Activated T-cell treated with anti-CD3 and anti-CD28 coated beads, Interleukin-2, amount 50 U/mL, for 72 hours (primary cell): ENCODE measurements at places on chromosomes 1 and 21. TPM values are rescaled to one million over a fixed set of nuclear protein-coding genes. Genes with fewer than 3 reads are reported as not detected.
A peak's percentile ranks its signal among the peaks of the same experiment; 100 is the strongest.

B3GALT2 gene
- 0.10 TPM for total RNA-seq

DNA sequence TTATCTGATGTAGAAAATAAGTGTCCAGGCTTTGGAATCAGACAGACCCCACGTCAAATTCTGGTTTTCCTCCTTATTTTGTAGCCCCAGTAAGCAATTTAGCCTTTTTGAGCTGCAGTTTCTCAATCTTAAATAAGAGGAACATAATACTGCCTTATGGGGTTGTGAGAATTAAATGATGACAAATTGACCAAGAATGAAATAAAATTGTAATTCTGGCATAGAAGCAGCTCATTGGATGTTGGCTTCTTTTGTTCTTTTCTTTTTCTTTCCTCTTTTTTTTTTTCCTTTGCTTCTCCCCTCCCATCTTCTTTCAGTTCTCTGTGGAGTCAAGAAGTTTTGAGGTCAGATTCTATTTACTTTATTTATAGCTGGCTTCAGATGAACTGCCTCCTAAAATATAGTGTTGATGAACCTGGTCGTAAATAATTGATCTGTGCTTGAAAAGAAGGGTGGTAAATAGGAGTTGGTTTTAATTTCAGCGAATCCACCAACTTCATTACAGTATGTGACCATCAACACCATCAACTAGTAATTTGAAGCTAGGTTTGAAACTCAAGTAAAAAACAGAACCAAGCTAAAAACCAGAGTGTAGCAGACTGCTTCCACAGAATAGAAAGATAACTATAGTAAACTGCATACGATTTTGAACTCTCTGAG lies 81.1 kb downstream of the CACHD1 start:
- no peak for DNase-seq

GRCh38 chr1:205590457-205590768 lies 41.4 kb downstream of the ELK4 start:
- no peak for DNase-seq

GRCh38 chr1:230909974-230910754 lies 41.8 kb upstream of the C1orf198 start:
- DNase-seq: no peak

ETV3L gene
- not detected for total RNA-seq

DNA sequence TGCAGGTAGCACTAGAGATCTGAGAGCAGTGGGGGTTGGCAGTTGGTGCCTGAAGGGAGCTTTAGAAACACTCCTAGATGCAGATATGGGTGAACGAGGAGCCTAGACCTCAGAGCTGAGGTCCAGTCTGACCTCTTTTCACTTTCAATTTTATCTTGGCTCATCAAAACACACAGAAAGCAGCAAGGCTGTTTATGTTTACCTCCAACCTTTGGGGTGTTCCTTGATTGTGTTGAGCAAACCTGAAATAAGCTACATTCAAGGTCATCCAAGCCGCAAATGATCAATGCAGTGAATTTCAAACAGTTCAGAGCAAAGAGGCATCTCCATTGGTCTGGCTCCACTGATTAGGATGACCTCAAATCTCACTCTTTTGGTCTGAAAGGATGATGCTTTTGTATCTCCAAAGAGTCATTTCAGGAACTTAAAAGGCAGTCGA lies 1.3 kb downstream of the LY9 start:
- DNase-seq: no peak

- no peak for DNase-seq
Measured at GRCh38 chr21:15686506-15686905, 43.3 kb upstream of the USP25 start.

- no peak for DNase-seq
Measured at GRCh38 chr1:33143698-33144097, 38.1 kb downstream of the TRIM62 start.

DNA sequence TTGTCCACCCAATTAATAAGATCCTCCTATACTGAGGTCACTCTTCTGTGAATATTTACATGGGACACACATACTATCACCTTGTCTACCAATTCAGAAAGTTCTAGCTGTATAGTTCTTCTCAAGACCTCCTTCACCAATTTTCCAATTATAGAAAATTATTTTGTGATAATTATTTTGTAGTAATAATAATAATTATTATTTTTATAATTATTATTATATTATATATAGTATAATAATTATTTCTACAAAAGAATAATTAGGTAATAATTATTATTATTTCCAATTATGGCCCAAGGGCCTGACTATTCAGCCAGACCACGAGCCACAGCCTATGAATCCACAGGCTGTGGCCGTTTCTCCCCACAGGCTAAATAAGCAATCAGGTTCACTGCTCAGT lies 164.1 kb upstream of the IGSF21 start:
- DNase-seq: no peak

DNA sequence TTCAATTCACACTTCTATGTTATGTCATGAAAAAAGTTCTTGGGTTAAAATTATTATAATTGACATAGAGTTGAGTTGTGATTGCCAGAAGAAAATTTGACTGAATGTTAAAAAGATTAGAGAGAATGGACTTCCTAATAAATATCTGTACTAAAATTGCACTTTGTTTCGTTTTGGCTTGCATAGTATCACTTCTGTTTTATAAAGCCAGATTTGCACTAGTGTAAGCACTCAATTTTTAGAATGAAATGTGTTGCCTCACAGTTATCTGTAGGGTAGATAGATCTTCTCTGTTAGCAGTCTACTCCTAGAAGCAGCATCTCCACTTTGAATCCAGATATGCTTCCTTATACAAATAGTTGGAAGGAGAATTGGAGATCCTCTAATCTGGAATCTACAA lies 95.2 kb upstream of the MPC2 start:
- no peak for DNase-seq

DNA sequence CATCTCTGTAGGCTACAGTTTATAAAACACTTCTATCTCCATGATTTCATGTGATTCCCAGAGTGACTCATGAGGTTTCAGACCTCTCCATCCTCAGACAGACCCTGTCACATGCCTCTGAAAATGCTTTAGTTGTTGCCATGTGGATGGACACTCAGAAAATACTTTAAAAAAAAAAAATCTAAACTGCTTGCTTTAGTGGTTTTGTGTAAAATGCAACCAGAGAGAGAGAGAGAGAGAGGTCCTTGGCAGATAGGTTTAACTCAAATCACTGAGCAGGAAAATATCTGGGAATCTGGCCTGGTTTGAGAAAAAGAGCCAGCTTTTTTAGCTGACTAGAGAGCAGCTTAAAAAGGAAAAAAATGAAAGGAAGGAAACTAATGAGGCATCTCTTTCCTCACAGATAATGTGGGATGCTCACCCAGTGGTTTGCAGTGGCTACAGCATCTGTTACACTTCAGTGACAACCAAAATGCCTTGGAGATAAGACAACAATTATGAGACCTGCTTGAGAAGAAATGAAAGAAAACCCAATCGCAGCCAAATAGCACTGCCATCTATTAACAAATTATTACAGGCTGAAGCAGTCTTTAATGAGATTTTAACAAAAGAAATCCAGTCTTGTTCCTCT lies 54.6 kb upstream of the SYT14 start:
- no peak for DNase-seq

DNA sequence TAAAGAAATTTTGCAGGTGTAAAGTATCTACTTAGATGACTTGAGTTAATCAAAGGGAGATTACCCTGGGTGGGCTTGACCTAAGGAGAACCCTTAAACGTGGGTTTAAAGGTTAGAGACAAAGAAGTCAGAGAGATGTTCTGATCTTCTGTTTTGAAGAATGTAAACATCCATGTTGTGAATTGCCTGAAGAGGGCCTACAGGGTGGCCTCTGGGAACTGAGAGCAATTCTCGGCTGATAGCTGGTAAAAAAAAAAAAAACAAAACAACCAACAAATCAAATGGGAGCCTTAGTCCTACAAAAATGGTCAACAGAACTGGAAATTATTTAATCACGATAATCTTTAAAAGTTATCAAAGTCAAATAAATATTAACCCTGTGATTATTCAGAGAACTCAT lies 89.4 kb upstream of the BCL10 start:
- DNase-seq: no peak

IRF6 gene
- total RNA-seq: 2.3 TPM

GRCh38 chr1:26500488-26501175 lies 28.4 kb downstream of the HMGN2 start:
- DNase-seq: peak; percentile 95

OR2T12 gene
- total RNA-seq: not detected

- no peak for DNase-seq
Measured at GRCh38 chr1:168621356-168621755, 45.0 kb downstream of the XCL1 start.

CALML6 gene
- total RNA-seq: 1.8 TPM

ELAPOR1 gene
- total RNA-seq: 9.4 TPM

DNA sequence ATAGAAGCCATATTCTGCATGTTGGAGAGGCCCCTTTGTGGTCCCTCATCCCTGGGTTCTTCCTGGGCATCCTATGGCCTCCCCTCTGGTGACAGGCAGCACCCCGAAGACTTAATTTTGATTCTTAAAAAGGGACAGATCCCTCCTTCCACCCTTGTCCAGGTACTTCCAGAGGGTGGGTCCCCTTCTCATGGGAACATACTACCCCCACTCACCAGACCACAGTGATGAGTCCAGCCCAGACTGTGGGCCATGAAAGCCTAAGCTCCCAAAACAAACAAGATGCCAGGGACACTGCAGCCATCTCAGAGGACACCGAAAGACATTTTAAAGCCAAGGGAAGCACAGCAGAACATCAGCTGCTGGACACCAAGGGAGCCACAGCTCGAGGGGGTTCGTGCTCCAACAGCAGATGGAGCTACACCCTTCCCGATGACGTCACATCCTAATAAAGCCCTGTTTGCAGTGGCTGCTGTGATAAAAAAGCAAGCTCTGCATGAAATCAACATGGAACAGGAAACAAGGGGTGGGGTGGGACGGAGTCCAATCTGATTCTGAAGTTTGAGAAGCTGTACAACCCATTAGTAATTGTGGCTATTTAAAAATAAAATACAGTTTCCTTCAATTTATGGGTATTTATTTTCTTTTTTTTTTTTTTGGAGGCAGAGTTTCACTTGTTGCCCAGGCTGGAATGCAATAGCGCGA lies 32.4 kb downstream of the GNB1 start:
- DNase-seq: no peak

- DNase-seq: no peak
Measured at GRCh38 chr1:231679109-231679508, 52.5 kb downstream of the DISC1 start.

RBM34 gene
- 127 TPM for total RNA-seq

DNA sequence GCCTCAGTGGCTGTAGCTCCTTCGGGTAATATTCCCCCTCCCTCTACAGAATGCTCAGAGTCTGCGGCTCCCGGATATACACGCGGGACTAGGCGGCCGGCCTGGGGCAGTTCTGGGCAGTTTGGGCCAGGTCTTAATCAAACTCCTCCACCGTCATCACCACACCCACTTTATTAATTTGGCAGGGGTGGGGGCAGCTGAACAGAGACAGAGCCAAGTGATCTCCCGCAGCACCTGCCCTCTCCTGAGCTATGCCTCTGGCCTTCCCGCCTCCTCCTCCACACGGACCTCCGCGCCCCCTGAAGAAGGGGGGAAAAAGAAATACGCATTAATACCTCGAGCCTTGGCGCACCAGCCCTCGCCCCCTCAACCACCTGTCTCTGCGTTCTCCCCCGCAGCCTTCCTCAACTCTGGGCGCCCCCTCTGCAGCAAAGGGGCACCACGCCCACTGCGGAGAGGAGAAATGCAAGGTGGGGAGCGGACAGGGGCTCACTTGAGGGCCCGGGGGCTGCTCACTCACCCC lies 42.6 kb downstream of the CD34 start:
- DNase-seq: peak; percentile 22

DNA sequence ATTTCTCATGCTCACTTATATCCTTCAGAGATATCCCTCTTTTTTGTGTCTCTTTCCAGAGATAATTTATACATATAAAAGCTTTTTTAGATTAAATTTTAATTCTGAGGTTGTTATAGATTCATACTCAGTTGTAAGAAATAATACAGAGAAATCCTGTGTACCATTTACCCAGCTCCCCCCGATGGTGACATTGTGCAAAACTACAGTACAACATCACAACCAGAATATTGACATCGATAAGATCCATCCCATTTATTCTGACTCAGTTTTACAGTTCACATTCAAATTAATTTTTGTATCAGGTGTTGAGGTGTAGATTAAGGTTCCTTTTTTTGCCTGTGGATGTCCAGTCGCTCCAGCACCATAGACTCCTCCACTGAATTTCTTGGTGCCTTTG lies 14.3 kb downstream of the DMRTB1 start:
- no peak for DNase-seq

DNA sequence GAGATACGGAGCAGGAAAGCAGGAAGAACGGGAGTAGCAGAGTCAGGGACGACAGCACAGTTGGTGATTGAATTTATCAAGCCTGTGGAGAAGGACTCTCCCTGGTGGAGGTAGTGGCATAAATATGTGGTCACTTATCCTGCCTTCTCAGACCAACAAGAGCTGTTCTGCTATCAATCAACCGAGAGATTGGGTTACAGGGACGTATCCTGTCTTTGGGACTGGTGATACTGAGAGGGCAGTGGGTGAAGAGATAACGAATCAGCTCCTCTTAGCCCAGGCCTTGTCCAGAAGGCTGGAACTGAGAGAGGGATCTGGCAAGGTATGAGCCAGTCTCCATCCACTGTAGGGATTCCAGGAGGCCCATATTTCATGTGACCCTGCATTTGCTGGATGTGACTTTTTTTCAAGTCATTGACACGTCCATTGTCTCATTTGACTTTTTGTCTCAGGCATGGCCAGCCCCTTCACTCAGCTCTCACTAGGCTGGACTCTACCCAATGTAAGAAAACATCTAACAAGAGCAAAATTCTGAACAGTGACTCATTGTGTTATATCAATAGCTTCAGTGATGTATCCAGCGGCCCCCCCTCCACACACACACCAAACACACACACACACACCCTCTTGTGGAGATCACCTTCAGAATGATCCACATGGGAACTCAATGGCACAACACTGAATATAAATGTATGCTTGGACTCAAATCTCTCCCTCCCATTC lies 11.3 kb downstream of the C1orf116 start:
- DNase-seq: no peak

GRCh38 chr1:59171788-59172187 lies 125.1 kb upstream of the FGGY start:
- DNase-seq: no peak
